BJ (cell line): ENCODE measurements at places on chromosomes 2 and 18.
A peak's percentile ranks its signal among the peaks of the same experiment; 100 is the strongest.

DNA sequence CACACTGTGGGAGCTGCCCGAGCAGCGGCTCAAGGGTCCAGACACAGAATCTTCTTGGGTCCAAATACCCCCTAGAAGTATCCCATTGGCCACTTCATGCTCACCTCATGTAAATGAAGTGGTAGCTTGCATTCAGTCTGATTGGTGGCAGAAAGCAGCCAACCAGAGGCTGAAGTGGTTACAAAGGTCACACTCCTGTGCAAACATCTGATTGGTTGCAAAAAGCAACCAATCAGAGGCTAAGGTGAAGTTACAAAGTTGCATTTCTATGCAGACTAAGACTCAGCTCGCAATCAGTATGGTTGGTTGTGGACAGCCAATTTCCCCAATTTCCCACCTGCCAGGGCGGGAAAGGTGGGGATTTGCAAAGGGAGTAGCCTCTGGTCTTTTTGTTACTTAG is 94.3 kb downstream of the DGKD start:
- no peak for DNase-seq

DNA sequence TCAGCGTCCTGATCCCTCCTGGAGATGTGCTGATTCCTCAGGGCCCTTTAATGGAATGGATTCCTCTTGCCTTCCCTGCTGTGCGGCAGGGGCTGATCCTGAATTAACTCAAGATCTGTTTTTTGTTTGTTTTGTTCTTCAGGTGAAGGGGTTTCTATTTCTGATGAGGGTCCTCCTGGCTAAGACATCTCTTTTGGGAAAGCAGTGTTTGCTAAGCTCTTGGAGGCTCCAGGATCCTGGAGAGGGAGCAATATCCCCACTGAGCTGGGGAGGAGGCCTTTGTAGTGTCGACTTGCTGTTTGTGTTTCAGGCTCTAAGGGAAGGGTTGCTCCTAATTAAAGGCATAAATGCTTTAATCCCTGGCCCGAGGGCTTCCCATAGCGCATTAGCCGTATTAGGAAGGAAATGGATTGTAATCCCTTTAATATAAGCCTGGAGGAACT is 65.3 kb upstream of the FOXI3 start:
- DNase-seq: no peak

DNA sequence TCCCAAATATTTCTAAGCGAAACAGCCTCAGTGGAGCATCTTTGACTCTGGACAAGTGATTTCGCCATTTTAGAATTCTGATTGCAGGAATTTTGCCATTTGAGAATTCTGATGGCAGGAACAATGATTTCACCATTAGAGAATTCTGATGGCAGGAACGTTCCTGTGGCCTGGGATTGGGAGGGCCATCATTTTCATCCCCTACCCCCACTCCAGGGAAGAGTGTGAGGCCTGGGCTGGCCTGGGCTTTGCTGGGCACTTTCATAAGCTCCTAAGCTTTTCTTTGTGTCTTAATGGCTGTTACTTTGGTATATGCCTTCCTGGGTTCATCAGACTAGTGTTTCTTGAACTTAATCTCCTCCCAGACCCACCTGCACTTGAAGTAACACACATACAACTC is 129.3 kb upstream of the EPAS1 start:
- no peak for DNase-seq

GRCh38 chr18:57961876-57962505 is 82.0 kb upstream of the NEDD4L start:
- no peak for DNase-seq

GRCh38 chr2:216066230-216066629 is 15.4 kb downstream of the PECR start:
- DNase-seq: no peak

- no peak for DNase-seq
These were observed 126.0 kb downstream of the OSBPL1A start for GRCh38 chr18:24271381-24272228.

DNA sequence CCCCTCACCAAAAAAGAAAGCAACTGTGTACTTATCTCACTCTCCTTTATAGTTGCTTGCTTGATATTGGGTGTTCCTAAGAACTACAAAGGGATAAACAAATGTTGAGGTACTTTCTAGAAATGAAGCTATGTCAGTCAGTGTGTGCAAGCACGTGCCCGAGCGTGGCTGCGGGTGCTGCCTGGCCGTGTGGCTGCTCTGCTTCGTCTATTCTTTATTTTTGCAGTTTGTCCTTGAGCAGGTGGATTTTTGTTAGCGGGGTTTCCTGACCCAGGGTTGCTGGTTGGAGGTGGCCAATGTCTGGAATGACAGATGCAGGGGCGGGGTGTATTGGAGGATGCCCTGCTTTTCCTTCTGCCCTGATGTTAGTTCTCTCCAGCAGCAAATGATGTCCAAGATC is 62.6 kb downstream of the ACOXL start:
- no peak for DNase-seq

- DNase-seq: no peak
These were observed 5.1 kb downstream of the FECH start for GRCh38 chr18:57581301-57581934.

DNA sequence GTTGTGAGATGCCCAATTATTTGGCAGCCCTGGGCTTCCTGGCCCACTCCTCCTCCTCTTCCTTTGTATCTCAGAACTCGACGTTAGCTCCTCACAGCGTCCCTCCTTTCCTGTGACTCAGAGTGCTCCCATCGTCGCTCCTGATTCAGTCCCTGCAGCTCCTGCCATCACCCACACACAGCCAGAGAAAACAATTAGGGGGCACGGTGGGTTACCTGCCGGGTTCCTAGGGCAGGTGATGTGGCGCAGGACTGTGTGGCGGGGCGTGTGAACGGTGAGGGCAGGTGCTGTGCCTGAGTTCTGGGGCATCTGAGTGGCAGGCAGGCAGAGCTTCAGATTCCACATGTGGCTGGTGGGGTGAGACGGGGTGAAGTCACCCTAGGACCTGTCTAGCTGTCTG is 42.6 kb downstream of the GLI2 start:
- no peak for DNase-seq

DNA sequence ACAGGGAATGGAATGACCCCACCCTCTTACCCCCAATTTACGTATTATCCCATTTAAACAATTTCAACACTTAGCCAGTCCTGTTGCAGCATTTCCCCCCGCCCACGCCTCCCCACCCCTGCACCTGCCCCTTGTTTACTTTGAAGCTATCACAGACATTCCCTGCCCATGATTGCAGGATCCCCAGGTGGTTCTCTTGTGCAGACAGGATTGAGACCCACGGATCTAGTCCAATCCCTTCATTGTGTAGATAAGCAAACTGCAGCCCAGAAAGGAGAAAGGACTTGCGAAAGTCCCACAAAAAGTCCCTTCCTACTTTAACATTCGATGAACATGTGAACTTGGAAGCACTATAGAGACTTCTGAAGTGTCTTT is 38.9 kb downstream of the TMEM17 start:
- no peak for DNase-seq

- no peak for DNase-seq
These were observed 613.2 kb downstream of the SLC4A3 start for GRCh38 chr2:220240641-220241040.

GRCh38 chr2:233799087-233799665 is 21.0 kb downstream of the MROH2A start:
- no peak for DNase-seq

- no peak for DNase-seq
These were observed 18.9 kb downstream of the SNORC start for GRCh38 chr2:232888839-232889529.

DNA sequence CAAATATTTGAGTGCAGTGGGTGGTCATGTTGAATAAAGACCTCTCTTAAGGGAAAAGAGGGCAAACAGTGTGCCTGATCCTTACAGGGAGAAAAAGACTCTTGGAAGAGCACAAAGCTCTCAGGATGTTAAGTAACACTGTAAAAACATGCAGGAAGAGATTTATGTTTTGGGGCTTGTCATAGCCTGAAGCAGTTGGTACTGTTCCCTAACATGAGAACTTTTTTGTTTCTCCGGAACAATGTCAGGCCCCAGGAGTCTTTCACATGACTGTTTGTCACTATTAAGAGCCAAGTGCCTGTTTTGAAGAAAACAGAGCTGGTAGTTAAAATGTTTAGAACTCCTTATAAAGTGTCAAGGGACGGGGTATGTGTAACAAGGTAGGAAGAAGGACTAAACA is 83.7 kb upstream of the B3GNT2 start:
- peak; percentile 17 for DNase-seq

DNA sequence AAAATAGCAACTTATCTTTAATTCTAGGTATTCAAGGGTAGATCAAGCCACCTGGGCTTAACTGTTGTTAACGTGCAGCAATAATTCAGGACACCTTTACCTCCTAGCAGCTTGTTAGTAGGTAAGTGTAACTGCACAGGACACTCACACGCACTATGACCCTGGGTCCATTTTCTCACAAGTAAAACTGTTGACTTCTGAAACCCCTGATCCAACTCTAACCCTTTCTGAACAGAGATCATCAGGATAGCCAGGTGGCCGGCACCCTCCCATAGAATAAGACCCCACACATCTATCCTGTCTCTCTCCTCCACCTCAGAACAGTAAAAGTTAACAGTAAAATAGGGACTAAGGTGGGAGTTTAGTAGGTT is 610 bp downstream of the SPC25 start:
- DNase-seq: no peak

- DNase-seq: no peak
These were observed 286.5 kb upstream of the SYT4 start for GRCh38 chr18:43563780-43564179.

GRCh38 chr2:177810906-177811305 is 261.7 kb downstream of the PDE11A start:
- DNase-seq: no peak

GRCh38 chr18:10070561-10071000 is 156.8 kb downstream of the VAPA start:
- no peak for DNase-seq

DNA sequence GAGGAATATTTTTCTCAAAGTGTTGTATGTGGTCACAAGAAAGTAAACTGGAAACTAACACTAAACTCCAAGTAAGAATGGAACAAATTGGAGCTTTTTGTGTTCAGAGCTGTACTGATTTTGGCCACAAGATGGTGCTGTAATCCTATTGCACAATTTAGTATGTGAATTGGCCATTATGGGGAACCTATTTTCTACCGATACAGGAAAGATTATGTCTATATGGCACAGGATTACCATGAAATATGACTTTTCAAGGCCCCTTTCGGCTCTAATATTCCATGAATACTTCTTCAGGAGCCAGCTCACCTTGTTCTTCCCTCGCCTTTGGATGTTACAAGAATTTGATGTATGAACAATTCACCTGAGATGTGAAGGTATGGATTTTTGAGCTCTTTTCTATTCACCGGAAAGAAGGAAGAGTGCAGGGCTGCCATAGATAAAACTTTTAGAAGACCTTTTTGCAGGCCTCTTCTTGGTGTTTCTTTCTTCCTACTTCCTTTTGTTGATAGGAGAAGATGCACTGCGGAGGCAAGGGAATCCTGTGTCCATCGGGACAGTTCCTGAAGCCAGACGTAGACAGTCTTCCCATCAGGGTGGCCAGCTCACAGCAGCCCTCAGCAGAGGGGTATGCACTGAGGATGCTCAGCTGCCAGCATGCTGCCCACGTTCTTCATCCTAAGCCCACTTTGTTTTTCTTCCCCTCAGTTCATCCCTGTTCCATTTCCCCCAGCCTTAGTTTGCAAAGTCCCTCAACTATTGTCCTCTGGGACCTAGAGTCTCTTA is 13.3 kb downstream of the MRPL44 start:
- DNase-seq: no peak

DNA sequence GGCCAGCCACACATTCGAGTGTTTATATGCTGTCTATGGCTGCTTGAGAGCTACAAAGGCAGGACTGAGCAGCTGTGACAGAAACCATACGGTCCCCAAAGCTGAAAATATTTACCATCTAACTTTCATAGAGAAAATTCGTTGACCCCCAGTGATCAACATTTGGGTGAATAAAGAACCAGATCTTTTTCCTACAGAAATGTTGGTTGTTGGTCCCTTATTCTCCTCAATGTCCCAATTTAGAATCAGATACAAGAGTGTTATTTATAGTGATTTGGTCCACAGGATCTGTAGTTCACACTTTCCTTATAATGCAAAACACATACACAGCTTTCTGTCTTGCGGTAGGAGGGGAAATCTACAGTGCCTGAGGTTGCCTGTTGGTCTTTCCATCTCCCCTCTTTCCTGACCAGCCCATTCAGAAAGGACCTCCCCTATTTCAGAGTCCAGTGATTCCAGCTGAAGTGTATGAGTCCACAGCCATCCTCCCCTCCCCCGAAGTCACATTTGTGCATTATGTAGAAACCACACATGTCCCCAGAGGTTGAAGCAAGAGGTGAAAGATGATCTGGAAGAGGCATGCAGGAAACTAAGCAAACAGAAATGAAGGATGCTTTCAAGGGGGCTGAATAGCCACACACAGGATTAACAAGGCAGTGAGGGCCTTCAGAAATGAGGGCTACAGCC is 61.9 kb downstream of the SPRED2 start:
- no peak for DNase-seq

DNA sequence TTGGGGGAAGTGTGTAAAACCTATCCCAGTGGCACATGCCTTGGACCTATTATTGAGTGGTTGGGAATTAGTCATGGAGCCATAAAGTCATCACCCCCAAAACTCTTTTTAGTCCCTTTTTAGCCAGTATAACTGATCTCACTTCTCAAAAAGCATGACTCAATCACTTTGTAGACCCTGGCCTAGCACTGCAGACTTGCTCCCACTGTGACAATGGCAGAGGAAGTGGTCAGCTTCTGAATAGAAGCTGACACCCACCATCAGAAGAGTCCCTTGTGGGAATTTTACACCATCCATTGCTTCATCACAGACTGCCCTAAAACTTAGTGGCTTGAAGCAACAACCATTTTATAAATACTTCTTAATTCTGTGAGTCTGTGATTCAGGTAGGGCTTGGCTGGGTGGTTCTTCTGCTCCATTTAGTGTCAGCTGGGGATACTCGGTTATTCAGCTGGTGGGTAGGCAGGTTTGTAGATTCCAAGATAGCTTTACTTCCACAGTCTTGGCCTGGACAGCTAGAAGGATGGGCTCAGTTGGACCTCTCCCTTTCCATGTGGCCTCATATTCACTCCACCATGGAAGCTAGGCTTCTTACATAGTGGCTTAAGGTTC is 10.8 kb upstream of the ITGA6 start:
- no peak for DNase-seq

- no peak for DNase-seq
These were observed 82.5 kb downstream of the KCNS3 start for GRCh38 chr2:17960925-17961324.

GRCh38 chr2:163667064-163667887 is 68.5 kb downstream of the FIGN start:
- DNase-seq: peak; percentile 91

GRCh38 chr2:11767779-11768178 is 21.3 kb downstream of the LPIN1 start:
- no peak for DNase-seq

GRCh38 chr2:84652431-84652830 is 136.1 kb downstream of the DNAH6 start:
- no peak for DNase-seq

DNA sequence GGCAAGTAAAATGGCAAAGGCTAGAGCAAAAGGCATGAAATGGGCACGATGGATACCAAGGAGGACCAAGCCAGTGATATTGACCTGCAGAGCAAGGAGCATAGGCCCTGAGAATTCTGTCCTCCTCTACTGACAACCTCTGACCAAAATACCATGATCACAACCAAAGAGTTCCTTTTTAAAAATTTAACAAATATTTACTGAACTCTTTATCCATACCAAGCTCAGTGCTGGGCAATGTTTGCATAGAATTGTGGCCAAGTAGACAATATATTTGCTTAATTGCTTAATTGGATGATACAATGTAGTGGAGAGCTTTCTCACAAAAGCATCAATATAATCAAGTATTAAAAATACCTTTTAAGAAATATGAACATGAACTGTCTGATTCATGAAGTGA is 265.7 kb downstream of the ICOS start:
- DNase-seq: no peak

GRCh38 chr2:118763797-118764196 is 83.7 kb downstream of the EN1 start:
- DNase-seq: no peak
